ENCODE measurements at places on chromosomes 16 and 17.

DNA sequence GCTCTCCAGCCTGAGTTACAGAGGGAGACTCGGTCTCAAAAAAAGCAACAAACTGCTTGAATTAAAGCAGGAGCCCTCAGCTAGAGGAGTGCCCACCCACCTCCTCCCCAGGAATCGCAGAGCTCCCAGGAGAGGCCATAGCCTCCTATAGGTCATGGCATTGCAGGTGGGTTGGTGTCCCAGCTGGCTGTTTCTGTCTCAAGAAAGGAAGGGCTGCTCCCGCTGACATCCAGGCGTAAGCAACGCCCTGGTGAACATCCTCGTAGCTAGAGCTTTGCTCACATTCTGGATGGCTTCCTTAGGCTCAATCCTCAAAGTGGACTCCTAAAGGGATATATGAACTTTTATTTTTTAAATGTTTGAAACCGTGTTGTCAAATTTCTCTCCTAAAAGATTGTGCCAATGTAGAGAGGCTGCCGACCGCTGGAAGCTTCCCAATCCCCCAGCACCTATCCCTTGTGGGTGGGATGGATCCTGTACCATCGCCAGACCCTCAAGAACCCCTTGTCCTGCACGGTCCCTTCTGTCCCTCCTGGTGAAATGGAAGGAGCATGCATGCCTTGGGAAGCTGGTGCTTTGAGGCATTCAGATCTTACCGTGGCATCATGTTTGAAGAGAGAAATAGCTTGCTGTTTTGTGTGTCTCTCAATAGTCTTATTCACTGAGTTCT, 5.9 kb downstream of the NLRC5 start:
- no peak for DNase-seq

GRCh38 chr16:84027625-84028024, 15.0 kb downstream of the SLC38A8 start:
- no peak for DNase-seq

DNA sequence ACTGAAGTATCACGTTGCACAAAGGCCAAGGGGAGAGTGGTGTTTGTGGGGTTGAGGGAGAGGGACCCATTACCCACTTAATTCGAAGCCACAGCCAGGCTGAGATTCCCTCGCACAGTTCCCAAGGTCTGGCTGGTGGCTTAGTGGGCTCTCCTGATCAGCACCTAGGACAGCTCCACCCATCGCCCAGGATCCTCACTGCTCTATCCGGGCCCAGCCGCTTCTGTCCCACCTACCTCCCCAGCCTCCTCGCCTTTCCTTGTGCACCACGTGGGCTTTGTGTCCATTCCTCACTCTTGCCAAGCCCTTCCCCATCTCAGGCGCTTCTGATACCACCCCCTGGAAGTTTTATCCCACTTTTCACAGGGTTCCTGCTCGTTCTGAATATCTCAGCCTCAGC, 163.5 kb downstream of the CCT6B start:
- no peak for DNase-seq

DNA sequence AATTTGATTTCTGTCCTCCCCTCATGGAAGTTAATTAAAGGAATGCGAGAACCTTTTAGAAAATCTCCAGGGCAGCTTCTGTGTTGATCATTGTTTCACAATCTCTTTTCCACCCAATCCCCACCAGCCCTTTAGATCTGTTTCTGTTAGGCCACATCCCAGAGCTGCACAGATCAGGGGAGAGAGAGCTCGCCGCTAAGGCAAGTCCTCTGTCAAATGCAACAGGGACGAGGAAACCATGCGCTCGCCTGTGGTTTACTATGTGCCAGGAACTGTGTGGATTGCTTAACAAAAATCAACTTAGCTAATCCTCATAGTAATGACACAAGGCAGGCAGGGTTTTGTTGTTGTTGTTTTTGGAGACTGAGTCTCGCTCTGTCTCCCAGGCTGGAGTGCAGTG, 115.4 kb downstream of the SALL1 start:
- DNase-seq: no peak

DNA sequence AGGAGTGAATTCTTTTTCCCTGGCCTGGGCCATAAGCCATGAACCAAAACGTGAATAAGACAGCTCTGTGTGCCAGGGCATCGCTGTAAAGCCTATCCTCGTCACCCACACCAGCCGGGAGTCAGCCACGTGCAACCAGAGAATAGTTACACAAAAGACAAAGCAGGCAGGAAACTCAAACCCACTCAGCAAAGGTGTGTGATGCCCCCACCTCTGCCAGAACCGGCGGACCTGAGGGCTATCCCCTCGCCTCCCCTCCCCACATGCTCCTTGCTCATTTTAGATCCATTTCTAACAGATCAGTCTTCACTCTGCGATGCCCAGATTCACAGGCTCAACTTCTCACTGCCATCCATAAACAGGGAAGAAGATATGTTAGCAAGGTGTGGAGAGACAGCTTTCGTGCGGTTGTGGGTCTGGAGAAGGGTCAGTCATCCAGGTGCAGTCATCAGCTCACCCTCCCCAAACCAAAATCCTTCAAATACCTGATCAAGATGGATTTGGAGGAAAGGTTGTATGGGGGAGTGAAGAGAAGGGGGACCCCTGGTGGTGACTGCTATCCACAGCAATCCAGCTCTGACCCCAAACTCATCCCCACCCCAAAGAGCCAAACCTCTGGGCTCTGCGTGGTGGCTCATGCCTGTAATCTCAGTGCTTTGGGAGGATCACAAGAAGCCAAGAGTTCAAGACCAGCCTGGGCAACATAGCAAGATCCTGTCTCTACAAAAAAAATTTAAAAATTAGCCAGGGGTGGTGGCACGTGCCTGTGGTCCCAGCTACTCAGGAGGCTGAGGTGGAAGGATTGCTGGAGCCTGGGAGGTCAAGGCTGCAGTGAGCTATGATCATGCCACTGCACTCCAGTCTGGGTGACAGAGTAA, 219.2 kb downstream of the C16orf78 start:
- DNase-seq: no peak

DNA sequence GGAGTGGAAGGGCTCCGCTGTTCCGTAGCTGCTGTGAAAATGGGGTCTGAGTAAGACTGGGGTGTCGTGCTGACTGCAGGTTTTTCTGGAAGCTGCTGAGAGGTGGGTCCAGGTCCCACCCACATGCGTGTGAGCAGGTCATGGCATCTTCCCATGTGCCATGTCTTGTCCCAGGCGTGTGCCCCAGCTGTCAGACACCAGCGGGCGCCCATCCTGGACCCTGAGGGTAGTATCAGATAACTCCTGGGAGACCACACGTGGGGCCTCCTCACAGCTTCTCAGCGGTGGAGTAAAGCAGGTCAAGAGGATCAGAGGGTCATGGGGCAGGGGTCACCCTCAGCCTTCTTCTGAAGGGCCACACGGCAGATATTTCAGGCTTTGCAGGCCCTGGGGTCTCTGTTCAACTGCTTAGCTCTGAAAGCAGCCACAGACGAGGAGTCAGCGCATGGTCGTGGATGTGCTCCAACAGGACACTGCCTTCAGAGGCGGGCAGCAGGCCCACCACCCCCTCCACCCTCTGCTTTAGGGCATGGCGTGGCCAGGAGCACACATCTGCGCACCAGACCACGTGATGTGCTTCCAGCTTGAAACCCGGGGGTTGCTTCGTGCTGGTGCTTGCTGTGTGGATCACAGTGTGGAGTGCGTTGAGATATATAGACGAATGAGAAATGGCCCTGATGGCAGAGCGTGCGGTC, 68.7 kb downstream of the BANP start:
- DNase-seq: no peak

GRCh38 chr16:27522173-27522707, 27.5 kb downstream of the GTF3C1 start:
- no peak for DNase-seq

DNA sequence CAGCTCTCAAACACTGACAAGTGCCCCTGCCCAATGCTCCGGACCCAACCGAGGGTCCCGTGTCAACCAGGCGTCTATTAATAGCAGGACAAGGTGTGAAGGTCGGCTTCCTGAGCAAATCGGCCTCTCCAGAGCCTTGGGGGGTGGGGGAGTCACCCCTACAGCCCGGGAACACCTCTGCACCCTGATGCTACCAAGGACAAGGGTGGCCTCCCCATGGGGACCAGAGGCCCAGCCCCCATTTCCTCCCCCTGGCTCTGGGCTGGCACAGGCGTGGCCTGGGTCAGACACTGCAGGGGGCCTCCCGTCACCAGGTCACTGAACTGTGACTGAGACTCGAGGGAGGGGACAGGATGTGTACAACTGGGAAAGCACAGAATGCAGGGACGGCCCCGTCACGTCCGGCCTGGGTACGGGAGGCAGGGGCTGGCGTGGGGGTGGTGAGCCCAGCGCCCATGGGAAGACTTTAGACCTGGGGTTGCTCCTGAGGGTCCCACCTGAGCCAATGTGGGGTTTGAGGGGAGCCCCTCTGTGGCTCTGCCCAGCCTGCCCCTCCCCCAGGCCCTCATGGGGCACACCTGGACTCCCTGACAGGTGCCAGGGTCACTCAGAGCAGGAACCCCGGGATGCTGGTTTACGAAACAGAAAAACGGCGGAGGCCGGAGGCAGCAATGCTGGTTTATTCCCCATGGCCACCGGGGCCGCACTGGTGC, 579 bp upstream of the CYBA start:
- DNase-seq: peak; percentile 45

GRCh38 chr17:60355663-60356594, 36.0 kb downstream of the USP32 start:
- DNase-seq: no peak

DNA sequence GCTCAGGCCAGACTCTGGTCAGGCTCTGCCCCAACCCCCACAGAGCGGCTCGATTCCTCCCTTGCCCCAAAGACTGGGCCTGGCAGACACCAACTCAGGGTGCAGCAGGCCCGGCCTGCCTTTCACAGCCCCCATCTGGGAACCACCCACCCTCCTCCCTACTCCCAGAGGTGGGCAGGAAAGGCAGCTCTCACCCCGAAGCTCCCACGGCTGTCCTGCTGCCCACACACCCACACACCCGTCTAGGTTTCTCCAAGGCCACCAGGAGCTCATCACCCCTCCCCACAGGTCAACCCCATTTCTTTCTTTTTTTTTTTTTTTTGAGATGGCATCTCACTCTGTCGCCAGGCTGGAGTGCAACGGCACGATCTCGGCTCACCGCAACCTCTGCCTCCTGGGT, 3.8 kb downstream of the CEP131 start:
- DNase-seq: no peak

- no peak for DNase-seq
Observed at GRCh38 chr17:7853691-7854038, 1.2 kb upstream of the TMEM88 start.

GRCh38 chr17:37117373-37118142, 168.8 kb downstream of the AATF start:
- DNase-seq: no peak

DNA sequence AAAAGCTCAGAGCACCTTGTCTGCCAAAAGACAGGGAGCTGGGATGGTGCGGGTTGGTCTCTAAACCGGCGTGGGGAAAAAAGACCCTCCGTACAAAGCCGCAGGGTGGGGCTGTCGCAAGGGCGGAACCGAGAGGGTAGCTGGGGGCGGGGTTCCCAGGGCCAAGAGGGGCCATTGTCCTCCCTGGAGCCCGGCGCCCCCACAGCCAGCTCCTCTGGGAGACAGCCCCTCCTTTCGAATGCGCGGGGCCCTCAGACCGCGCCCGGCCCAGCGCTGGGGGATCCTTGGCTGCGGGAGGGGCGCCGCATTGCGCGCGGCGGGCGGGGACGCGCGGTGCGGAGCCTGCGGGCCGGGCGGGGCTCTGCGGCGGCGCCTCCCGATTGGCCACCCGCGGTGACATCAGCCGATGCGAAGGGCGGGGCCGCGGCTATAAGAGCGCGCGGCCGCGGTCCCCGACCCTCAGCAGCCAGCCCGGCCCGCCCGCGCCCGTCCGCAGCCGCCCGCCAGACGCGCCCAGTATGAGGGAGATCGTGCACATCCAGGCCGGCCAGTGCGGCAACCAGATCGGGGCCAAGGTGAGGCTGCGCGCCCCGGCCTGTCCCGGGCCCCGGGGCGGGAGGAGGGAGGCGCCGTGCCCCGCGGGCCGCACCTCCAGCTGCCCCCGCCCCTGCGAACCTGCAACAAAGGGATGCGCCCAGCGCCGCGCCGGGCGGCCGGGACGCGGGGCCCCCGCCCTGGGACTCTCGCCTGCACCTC, at the start of gene TUBB3:
TSS of gene TUBB3 (plus strand) at position 459 of the 756 bp plus-strand sequence. CDS start at position 519, 60 bp downstream.
- DNase-seq: no peak

DNA sequence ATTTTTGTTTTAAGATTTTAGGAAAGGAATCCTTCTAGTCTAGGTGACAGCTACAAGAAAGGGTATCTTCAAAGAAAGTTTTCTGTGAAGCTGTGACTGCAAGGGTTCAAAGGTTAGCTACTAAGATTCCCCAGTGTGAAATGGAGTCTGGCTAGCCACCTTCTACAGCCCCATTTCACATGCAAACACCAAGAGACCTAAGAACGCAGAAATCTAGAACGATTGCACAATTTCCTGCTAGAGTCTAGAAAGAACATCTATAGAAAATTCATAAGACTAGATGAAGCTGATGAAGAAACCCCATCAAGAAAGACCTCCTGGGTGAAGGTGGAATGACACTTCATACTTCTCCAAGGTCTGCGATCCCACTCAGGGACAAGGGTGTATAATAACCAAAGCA, 77.1 kb downstream of the STX8 start:
- DNase-seq: no peak

DNA sequence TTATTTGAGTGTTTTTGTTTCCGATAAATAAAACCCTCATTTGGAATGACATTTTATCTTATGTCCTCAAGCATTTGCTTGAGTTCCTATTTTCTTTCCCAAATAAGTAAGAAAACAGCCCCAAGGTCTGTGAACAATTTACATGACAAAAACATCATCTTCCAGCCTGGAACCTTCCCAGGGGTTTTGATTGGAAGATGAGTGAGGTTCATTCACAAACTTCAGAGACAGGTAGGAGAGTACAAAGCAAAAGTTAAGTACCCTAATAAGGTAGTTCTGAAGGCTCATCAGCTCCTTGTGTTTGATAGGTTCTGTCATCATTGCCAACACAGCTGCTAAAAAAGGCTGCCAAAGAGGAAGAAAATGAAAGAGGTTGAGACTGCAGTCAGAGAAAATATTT, 772.8 kb downstream of the CDH8 start:
- DNase-seq: no peak

GRCh38 chr16:78212674-78213073, 113.2 kb downstream of the WWOX start:
- no peak for DNase-seq

GRCh38 chr17:44863061-44863918, 15.6 kb downstream of the HIGD1B start:
- DNase-seq: no peak

All from activated T-cell treated with anti-CD3 and anti-CD28 coated beads, Interleukin-2, amount 50 U/mL, for 4 hours (primary cell).